ENCODE measurements at places on chromosomes 7 and 10. TPM values are rescaled to one million over a fixed set of nuclear protein-coding genes. Genes with fewer than 3 reads are reported as not detected.

Gene ADCYAP1R1
- under 0.01 TPM for total RNA-seq

Gene SLC18A2
- not detected for total RNA-seq

Gene PPIF
- 12.5 TPM for total RNA-seq

Gene PROSER2
- total RNA-seq: 2.0 TPM

Gene HTR5A
- total RNA-seq: not detected

Gene OR2A5
- not detected for total RNA-seq

Gene SRRM3
- not detected for total RNA-seq

Gene DOCK1
- total RNA-seq: 80.1 TPM

Gene SPDYE1
- not detected for total RNA-seq

Gene ELMO1
- 6.3 TPM for total RNA-seq

Gene KCND2
- 0.13 TPM for total RNA-seq

Gene BICC1
- 66.3 TPM for total RNA-seq

Gene SORBS1
- 1.5 TPM for total RNA-seq

Gene IDI2
- total RNA-seq: not detected

Gene SPRN
- 0.12 TPM for total RNA-seq

Gene ANKRD30A
- total RNA-seq: not detected

Gene OGA
- total RNA-seq: 110 TPM

Gene C10orf95
- total RNA-seq: 0.06 TPM

Gene LIPN
- not detected for total RNA-seq

Gene PAPOLB
- total RNA-seq: 0.19 TPM

Gene C10orf62
- total RNA-seq: 0.13 TPM

Gene CYP2W1
- not detected for total RNA-seq

Gene FBXO24
- 0.56 TPM for total RNA-seq

Gene ACSL5
- total RNA-seq: 0.92 TPM

Gene ACTL6B
- not detected for total RNA-seq

Gene DPYSL4
- total RNA-seq: 2.6 TPM

Gene CYP2C8
- total RNA-seq: not detected

Gene AP3M1
- 39.5 TPM for total RNA-seq

Gene OR2A1
- under 0.01 TPM for total RNA-seq

Gene ZNF804B
- total RNA-seq: not detected

Gene SPDYE17
- total RNA-seq: not detected

Gene ANLN
- 80.6 TPM for total RNA-seq

Gene CHAT
- total RNA-seq: not detected

Gene OR2A12
- total RNA-seq: not detected

Gene LDB1
- 40.6 TPM for total RNA-seq

Gene NYAP1
- total RNA-seq: 0.13 TPM

Gene IFIT1
- total RNA-seq: 12.7 TPM

Gene IFIT1B
- 0.06 TPM for total RNA-seq

Gene PPP1R3C
- 124 TPM for total RNA-seq

Gene IFIT3
- total RNA-seq: 32.0 TPM

Gene SERPINE1
- total RNA-seq: 413 TPM

Gene HECTD2
- 7.8 TPM for total RNA-seq

Gene TMEM270
- not detected for total RNA-seq

Gene TMEM236
- 0.06 TPM for total RNA-seq

All from aortic smooth muscle cell (primary cell).